Activated T-cell treated with anti-CD3 and anti-CD28 coated beads for 1 hour (primary cell): ENCODE measurements at places on chromosomes 3 and 15.

DNA sequence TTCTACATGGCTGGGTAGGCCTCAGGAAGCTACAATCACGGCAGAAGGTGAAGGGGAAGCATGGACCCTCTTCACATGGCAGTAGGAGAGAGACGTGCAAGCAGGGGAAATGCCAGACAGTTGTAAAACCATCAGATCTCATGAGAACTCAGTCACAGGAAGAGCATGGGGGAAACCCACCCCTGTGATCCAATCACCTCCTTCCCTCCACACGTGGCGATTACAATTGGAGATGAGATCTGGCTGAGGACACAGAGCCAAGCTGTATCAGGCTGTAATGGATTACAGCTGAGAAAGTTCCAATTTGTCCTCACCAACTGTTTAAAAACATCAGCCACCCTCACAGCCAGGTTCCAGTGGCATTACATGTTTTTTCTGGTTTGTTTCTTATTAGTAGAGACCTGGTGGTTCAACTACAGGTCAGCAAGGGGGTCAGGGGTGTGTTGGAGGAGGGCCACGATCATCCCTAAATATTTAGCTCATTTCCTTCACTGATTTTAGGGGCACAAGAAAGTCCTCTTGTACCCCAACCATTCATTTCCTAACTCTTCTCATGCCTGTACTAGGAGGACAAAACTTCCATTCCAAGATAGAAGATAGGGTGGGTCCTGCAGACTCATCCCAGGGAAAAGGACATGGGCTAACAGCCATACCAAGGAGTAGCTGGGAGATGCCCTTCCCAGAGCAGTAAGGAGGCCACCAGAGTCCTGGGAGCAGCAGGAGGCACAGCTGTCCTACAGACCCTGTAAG, 54.4 kb downstream of the ANXA2 start:
- DNase-seq = no peak

- DNase-seq = no peak
Measured at GRCh38 chr3:69379661-69380060, 6.2 kb downstream of the FRMD4B start.

DNA sequence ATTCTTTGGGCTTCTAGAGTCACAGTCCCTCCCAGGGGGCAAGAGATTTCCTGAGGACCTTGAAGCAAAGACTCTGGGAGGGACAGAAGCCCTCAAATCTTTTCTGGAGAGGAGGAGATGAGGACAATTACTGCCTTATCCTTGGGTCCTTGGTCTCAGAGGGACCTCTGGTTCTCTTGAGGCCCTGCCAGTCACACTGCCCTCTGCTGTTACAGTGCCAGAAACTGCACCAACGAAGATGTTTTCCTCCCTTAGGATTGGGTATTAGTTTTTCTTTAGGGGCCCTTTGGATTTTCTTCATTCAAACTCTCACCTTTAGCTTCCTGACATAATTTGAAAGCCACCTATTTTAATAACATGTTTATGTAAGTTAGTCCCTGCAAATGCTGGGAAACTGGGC, 58.2 kb upstream of the SCN5A start:
- no peak for DNase-seq

DNA sequence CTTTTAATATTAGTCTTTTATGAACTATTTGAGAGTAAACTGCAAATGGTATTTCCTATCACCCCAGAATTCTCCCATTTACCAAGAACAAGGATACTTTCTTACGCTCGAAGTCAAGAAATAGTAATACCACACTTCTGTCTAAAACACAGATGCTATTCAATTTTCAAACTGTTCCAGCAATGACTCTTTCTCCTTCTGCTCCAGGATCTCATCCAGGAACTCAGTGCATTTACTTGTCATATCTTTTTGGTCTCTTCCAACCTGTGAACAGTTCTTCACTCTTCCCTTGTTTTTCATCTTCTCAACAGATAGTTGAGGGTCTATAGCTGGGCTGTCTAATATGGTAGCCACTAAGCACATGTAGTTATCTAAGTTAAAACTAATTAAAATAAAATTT, 87.1 kb upstream of the GAP43 start:
- no peak for DNase-seq

DNA sequence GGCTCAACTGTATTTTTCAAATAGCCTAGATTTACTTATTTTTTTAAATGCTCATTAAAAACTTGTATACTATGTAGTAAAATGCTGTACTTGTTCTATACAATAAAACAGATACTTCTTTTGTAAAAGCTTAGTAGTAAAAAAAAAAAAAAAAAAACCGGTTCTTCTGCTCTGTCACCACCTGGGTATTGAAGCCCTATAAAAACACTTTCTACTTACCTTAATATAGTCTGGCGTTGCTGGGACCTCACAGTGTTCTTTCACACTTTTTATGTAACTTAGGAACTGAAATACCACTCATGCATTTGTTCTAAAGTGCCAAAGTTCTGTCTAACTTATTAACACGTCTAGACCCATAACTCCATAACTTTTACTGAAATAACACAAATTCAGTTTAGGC, 61.4 kb downstream of the TASOR start:
- no peak for DNase-seq

- DNase-seq = no peak
Measured at GRCh38 chr15:39573844-39574243, 7.0 kb upstream of the THBS1 start.

DNA sequence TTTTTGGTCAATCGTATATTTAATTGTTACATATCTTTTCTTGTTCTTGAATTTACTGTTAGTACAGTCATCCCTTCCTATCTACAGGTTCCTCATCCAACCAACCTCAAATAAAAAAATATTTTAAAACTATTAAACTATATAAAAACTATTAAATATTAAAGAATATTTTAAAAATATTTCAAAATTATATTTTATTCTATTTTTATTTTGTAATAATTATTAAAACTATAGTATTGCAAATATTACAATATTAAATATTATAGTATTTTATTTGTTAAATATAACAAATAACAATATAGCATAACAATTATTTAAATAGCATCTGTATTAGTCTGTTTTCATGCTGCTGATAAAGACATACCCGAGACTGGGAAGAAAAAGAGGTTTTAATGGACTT, 357.9 kb upstream of the GOLIM4 start:
- DNase-seq = no peak

GRCh38 chr15:43292375-43293078, 25.8 kb upstream of the TGM5 start:
- no peak for DNase-seq

- no peak for DNase-seq
Measured at GRCh38 chr3:177563243-177563780, 366.0 kb upstream of the TBL1XR1 start.

- DNase-seq = no peak
Measured at GRCh38 chr15:66911131-66911700, 154.2 kb upstream of the SMAD3 start.
